Inflammatory macrophage treated with lipopolysaccharide for 1 hour (primary cell): ENCODE measurements at places on chromosomes 5 and 9.

- peak; percentile 64 for DNase-seq
Measured at GRCh38 chr5:143582869-143583268, 179.4 kb upstream of the NR3C1 start.

GRCh38 chr5:148585988-148586387, 68.3 kb downstream of the HTR4 start:
- DNase-seq = no peak

DNA sequence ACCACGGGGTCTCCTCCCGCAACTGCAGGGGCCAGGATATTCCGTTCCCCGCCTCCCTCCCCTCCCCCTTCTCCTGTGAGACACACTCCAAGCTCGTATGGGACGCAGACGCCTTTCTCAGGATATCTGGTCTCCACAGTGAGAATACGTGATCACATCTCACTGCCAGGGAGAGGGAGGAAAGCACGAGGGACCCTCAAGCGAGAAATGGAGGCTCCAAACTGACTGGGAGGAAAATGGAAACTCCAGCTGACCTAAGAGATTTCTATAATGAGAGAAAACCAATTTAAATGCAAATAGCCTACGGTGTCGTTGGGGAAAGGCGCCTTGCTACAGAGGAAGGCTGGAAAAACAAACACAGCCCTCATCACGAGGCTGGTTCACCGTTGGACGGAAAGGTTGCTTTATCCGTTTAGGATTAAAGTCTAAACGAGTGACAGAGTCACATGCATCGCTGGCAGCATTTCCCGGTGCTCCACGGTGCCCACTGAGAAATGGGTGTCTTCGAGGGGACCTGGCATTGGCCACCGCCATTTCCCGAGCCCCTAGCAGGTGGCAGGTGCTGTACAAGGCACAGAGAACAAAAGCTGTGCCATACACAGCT, 116.9 kb upstream of the CPEB4 start:
- DNase-seq = no peak

DNA sequence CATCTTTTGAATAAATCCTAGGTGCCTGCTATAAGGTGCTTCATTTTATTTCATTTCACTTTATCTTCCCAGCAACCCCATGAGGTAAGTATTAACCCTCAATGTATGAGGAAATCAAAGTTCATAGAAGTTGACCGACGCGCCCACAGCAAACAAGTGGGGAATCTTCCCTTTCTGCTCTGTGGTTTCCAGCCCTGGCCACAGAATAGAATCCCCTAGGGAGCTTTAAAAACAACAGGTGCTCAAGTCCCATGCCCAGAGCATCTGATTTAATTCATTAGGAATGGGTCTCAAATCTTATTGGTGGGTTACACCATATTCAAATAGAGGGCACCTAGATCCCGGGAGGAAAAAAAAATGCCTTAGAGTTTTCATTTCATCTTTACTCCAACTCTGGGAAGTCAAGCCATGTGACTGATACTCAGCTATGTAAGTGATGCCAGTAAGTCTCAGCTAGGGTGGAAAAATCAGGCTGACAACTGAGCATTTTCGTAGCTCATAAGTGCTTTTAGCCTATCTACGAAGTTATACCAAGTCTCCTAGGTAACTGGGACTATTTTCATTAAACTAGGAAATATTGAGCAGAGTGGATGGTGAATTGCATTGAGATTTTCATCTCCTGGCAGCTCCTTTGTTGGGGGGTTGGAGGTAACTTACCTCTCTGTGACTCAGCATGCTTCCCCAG, 353.4 kb upstream of the SLC30A5 start:
- DNase-seq = no peak

DNA sequence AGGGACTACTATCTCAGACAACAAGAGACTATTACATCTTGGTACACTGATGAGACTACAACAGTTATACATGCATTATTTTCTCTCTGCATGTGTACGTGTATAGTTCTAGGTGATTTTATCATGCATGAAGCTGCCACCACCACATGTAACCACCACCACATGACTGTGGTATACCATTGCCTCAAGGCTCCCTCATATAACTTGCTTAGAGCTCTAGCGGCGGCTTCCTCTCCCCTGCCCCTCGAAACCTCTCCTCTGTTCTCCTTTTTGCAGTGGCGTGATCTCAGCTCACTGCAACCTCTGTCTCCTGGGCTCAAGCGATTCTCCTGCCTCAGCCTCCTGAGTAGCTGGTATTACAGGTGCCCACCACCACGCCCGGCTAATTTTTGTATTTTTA, 162.3 kb downstream of the AOPEP start:
- no peak for DNase-seq

DNA sequence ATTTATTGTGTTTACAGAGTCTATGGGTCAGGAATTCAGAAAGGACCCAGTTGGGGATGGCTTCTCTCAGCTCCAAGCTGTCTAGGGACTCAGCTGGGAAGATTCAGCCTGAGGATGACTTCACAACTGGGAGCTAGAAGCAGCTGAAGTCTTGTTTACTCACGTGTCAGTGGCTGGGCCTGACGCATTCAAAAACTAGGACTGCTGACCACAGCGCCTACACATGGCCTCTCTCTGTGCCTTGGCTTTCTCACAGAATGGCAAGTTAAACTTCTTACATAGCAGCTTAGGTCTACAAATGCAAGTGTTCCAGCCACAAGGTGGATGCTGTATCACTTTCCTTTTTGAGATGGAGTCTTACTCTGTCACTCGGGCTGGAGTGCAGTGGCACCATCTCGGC, 16.3 kb upstream of the PPP2CA start:
- no peak for DNase-seq

GRCh38 chr5:80921026-80921425, 39.1 kb upstream of the RASGRF2 start:
- DNase-seq = no peak

GRCh38 chr5:117337064-117337749, 762.6 kb upstream of the SEMA6A start:
- no peak for DNase-seq

DNA sequence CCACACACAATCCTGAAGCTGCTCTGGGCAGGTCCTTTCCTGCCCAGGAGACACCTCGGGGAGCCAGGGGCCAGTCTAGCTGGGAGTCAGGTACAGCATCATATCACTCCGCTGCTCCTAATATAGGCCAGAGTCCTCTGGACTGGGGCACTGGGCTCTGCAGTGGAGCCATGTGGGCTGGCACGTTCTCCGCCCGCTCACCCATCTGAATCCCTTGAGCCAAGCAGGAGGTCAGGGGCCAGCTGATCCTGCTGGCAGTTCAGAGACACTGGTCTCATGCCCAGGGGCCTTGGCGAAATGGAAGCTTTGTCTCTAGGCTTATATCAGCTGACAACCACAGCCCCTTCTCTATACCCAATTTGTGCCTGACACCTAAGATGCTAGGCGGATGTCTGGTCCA, 9.3 kb upstream of the CORO2A start:
- no peak for DNase-seq
